ENCODE measurements at places on chromosomes 1 and 21.

DNA sequence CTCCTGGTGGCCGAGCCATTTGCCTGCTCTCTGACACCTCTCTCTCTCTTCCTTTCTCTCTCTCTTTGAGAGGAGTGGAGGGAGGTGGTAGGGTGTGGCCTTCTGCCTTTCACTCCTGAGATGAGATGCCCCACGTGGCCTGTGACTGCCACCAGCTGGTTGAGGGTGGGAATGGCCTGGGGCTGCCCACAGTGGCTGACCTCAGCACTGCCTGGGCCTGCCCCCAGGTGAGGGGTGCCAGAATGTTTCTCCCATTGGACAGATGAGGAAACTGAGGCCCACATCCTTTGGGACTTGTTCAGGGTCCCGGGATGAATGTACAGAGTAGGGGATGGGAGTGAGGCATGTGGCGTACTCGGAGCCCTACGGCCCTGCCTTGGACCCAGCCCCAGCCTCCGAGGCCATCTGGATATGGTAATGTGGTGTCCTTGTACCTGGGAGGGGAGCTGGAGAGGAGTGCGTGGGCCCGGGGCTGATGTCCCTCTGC, 12.7 kb upstream of the C1orf167 start:
- peak; percentile 21 for DNase-seq

- DNase-seq = no peak
Measured at GRCh38 chr1:36486439-36487335, 4.0 kb upstream of the CSF3R start.

GRCh38 chr1:90925928-90926869, 95.6 kb downstream of the ZNF644 start:
- DNase-seq = no peak

GRCh38 chr1:154969860-154970452, 591 bp downstream of the SHC1 start:
- DNase-seq = no peak

DNA sequence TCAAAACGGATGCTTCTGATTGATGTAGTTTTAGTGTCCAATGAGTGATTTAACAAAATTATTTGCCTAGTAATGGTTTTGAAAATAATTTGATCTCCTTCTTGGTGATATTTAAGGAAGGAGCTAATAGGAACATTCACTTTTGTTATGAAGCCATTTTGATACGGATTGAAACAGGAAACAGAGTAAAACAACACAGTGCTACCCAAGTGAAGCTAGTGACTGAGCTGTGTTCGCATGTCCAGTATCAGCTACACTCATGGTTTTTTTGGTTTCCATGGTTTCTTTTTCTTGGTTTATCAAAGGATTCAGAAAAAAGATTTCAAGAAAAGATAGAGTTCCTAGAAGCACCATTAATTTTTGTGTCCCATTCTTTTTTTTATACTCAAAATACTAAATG, 40.1 kb upstream of the PLEKHO1 start:
- DNase-seq = no peak

DNA sequence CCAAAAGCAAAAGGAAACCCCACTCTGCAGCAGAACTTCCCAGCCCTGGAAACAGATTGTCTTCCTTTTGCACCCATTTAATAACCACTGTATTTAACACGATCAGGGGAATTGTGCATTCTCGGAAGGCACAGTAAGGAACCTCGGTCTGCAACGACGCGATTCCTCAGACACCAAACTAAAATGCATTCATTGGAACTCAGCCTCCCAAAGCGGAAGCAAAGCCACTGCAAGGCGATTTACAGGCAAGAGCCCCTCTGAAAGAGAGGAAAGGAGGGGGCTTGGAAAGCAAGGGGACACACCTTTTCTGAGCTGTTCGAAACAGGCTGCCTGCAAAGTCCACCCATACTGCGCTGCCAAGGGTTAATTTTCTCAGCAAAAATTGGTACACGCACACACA, 297.7 kb downstream of the OMA1 start:
- no peak for DNase-seq

DNA sequence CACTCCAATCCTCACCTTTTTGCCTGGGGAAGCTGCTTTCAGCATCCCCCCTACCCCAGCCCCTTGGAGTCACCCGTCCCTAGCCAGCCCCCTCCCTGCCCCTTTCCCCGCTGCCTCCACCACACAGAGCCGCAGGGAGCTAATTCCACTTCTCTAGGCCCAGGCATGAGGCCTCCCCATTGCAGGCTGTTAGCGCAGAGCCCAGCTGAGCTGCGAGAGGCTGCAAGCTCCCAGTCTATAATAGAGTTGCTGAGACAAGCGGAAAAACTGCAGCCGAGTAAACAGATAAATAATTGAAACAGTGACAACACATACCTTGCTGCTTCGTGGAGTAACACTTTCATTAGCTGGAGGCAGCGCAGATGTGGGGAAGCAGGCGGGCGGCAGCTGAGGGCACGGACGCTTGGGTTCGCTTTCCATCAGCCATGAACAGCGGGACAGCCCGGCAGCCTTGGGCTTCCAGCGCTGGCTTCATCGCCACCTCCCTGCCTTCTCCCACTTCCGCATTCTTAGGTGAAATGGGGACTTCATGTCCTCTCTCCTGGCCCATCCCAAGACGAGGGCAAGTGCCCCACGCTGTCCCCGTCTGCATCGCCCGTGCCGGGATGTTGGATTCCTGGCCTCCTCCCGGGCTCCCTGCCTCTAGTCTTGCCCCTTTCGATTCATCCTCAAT, 183.3 kb downstream of the IGSF21 start:
- DNase-seq = no peak

- no peak for DNase-seq
Measured at GRCh38 chr1:46539972-46540371, 11.5 kb downstream of the KNCN start.

DNA sequence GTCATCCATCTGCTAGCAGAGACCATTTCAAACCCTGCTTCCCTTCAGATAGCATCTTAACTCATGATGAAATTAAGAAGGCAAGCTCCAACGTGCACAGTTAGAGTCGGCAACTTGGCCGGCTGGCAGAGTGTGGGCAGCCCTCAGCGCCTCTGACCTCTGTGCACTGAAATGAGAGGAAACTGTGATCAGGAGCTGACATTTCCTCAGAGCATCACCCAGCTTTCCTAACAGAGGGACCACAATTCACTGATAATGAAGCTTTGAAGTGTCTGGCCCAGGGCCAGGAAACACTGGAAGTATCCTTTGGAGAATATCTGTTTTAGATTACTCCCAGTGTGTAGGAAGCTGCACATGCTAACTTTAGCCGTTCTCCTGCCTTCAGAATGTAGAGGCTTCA, 145.0 kb upstream of the ZC3H11B start:
- no peak for DNase-seq

GRCh38 chr1:198185146-198185545, 28.3 kb downstream of the NEK7 start:
- DNase-seq = no peak

- no peak for DNase-seq
Measured at GRCh38 chr21:38042246-38042645, 126.0 kb upstream of the KCNJ6 start.

- no peak for DNase-seq
Measured at GRCh38 chr21:41377715-41378114, 15.9 kb downstream of the MX2 start.

- DNase-seq = no peak
Measured at GRCh38 chr1:212959266-212960220, 9.2 kb downstream of the VASH2 start.

GRCh38 chr1:25795946-25796810, 3.8 kb upstream of the SELENON start:
- peak; percentile 31 for DNase-seq

- no peak for DNase-seq
Measured at GRCh38 chr1:171219346-171220080, 28.8 kb upstream of the FMO1 start.

- DNase-seq = no peak
Measured at GRCh38 chr1:245458234-245458633, 303.4 kb downstream of the KIF26B start.

DNA sequence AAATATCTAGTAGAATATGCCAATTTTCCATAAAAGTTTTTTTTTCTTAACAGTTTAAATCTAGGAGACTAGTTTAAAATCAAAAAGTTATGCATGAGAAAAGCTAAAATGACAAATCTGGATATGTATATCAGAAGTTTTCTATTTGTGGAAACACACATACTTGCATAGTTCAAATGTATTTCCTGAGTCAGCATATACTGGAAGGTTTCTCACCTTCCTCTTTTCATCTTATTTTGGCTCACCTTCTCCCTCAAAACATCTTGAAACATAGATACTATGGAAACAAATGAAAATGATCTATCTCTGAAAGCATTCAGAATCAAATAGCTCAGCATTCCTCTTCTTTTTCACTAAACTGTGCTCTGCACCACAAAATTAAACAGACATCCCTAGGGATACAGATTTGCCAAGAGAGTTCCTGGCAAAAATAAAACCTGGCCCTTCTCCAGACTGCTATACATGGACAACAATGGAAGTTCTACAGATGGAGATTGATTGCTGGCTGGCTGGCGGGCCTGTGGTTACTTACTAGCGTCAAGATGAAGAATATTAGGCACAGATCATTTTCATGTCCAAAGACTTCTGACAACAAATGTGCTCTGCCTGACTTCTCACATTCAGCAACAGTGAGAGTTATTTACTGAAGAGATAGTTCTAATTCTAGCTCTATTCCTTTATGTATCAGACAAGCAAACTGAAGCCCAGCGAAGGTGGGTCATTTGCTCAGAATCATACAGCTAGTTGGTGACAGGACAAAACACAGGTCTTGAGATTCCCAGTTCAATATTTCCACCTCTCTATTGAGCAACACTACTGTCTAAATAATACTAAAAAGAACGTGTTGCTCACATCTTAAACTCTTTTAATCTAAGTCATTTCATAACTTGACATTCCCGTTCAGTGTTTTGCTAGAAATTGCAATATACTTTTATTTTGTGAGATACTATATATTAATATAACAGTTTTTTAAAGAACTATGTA, 26.6 kb downstream of the DIPK1A start:
- DNase-seq = no peak

- no peak for DNase-seq
Measured at GRCh38 chr1:101136739-101137138, 100.1 kb upstream of the S1PR1 start.

GRCh38 chr1:186481303-186481888, 20.5 kb upstream of the PDC start:
- DNase-seq = no peak

- DNase-seq = no peak
Measured at GRCh38 chr21:14620152-14620551, 74.0 kb upstream of the SAMSN1 start.

DNA sequence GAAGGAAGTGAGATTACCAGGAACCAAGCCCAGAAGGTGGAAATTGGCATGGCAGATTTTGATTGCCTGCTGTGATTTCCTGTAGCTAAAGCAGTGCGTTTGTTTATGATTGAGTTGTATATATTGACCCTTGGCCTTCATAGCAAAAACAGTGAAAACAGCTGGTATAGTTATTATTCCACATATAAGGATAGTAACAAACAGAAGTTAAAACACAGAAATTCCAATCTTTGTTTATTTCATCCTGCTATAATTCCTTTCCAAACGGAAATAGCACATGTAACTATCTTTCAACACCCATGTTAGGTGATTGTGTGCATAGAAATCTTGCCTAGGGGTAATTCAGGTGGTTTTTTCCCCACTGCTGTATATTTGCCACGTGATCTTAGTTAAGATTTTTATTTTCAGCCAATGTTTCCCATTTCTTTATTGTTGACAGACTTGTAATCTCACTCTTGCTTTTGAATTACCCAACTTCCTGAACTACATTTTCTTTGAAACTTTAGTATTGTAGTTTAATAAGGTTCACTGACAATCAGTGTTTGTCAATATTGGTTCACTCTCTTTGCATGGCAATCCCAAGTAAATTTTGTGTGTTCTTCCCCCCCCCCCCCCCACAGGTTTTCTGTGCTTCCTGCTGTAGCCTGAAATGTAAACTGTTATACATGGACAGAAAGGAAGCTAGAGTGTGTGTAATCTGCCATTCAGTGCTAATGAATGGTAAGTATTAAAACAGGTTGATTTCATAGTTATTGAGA, 102.7 kb downstream of the CC2D1B start:
- DNase-seq = no peak

DNA sequence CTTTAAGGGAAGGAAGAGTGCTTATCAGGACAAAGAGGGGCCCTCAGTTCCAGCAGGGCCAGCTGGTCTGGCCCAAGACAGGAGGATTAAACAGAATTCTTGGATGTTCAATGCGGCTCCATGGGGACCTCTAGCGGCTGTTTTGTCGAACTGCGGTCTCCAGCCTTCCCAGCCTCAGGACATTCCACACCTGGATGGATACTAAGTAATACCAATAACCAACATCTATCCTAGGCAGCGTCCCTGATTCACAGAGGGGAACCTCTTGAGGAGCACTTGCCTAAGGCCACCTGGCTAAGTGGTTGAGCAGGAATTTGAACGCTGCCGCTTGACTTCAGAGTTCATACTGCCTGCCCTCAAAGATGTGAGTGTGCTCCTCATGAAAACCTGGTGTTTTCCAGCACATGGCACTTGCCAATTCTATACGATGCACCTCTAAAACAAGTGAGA, 15.5 kb upstream of the CD247 start:
- peak; percentile 51 for DNase-seq

DNA sequence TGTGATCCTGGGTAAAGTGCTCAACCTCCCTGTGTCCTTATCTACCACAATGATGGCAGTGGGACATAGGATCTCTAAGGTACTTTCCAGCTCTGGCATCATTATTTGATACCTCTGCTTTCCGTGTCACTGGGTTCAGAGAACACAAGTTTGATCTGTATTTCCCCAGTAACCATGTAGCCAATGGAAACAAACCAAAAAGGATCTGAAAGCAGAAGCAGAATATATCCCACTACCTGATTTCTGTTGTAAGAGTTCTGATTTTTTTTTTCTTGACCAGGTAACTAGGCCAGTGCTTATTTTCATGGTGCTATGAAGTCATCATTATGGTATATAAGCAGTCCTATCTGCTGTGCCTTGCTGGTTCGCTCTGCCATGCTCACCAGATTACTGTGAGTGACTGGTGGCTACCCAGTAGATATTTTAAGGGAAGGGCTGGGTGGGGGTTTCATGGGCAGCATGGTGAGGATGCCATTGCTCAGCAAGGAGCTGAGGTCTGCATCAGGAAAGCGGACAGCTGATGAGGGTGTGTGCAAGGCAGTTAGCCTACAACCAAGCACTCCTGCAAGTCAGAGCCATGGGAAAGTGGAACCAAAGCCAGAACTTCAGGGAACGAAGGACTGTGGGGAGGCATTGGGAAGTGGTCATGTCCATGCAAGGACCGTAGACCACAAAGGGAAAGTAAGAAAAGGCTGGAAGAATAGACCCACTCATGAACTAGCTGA, 104.9 kb upstream of the EDEM3 start:
- no peak for DNase-seq

DNA sequence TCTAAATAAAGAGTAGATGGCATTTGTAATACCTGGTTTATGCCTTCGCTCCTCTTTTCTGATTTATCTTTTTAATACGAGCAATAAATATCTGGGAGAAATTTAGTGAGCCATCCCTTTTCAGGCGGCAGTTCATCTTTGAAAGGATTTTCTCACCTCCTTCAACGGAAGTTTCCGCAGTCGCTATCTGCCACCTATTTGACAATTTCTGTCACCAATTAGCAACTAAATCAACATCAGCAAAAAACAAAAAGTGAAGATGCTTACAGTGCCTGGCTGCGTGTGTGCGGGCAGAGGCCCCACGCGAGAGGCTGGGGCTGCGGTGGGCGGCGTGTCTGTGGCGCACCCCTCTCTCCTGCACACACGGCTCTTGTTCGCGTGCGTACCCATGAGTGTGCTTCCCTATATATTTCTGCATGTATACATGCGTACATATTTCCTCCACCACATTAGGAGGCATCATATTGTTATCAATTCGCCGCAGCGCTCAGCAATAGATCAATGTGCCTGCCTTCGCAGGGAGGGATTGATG, 117.3 kb upstream of the BARHL2 start:
- no peak for DNase-seq

Measured in T-helper 2 cell (primary cell).